ENCODE measurements at places on chromosomes 1 and 21.
A peak's percentile ranks its signal among the peaks of the same experiment; 100 is the strongest.

GRCh38 chr1:29949676-29950075 lies 713.4 kb downstream of the PTPRU start:
- no peak for DNase-seq

GRCh38 chr1:156463874-156464273 lies 36.7 kb downstream of the MEF2D start:
- DNase-seq: no peak

DNA sequence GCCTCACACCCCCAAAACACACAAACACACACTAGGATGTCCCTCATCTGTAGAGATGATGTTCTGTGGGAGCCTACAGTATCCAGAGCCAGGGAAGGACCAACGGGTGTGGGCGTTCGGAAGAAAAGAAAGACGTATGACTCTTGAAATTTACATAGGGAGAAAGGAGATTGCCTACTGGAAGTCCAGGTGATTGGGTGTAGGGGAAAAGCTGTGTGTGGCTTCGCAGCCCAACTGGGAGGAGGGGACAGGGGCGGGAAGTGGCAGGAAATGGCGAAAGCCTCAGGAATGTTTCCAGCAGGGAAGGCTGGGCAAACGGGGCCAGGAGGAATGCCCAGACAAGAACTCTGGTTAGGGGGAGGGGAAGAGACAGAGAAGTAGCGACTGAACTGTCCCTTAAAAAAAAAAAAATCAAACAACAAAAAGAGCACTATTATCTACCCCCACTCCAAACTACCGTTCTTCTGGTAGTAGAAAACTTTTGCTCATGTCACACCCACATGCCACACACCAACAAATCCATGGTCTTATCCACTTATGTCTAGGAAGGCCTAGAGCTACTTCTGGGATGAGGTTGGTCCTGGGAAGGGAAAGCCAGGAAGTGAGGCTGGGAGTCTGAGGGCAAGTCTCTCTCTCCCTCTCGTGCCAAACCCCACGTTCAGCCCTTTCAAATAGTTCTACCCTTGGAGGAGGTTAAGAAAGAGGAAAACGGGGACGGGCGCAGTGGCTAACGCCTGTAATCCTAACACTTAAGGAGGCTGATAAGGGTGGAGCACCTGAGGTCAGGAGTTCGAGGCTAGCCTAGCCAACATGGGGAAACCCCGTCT lies 1.8 kb upstream of the CKS1B start:
- no peak for DNase-seq

DNA sequence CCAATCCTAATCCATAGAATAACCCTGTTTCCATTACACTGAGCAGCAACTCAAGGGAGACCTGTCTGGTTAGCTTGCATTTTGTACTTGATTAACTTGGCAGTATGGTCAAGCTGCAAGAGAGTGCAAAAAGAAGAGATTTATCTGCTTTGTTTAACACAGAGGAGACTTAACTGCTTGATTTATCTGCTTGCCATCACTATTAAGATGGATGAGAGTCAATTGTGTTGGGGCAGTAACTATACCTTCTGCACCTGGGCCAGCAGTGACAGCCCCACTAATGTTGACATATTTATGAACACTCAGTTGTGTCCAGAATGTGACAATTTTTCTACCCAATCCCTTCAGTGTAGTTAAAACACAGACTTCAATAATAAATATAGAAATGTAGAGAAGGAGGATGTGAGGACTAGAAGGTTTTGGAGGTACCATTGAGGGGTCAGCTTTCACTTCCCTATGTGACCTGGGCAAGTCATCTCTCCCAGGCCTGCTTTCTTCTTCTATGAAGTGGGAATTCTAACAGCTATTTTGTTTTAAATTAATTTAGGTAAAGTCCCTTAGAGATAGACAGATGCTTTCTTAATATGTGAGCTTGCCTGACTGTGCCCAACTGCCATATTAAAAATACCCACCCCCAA lies 159.1 kb upstream of the KCNK2 start:
- DNase-seq: no peak

DNA sequence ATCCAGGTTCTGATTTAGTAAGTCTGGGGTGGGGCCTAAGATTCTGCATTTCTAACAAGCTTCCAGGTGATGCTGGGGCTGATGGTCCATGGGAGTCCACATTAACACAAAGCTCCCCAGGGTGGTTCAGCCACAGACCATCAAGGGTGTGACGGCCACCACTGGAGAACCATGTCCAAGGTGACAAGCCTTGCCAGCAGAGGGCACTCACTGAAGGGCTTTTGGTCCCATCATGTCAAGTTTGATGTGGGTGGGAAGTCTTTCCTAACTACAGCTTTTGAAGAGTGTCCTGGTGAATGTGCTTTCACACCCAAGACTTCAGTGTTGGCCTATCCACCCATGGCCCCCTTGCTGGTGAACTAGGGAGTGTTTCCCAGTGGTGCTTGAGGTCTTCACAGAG lies 67.1 kb downstream of the UBE2T start:
- peak; percentile 11 for DNase-seq
